CD4-positive, alpha-beta T cell treated with Interleukin-4 for 1 hour (primary cell): ENCODE measurements at places on chromosomes 6 and 20.

GRCh38 chr6:144216668-144217218 lies 66.4 kb downstream of the STX11 start:
- DNase-seq, result no peak

DNA sequence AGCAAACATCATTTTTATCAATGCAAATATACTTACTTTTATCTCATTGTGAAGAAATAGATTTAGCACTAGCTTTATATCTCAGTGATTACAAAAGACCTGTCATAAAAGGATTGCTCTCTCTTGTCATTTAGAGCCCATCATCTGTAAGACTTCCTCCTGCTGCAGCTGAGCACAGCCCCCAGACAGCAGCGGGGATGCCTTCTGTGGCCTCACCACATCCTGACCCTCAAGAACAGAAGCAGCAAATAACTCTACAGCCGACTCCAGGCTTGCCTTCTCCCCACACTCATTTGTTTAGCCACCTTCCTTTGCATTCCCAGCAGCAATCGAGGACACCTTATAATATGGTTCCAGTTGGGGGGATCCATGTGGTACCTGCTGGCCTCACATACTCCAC lies 127.0 kb upstream of the EDN1 start:
- peak; percentile 44 for DNase-seq

DNA sequence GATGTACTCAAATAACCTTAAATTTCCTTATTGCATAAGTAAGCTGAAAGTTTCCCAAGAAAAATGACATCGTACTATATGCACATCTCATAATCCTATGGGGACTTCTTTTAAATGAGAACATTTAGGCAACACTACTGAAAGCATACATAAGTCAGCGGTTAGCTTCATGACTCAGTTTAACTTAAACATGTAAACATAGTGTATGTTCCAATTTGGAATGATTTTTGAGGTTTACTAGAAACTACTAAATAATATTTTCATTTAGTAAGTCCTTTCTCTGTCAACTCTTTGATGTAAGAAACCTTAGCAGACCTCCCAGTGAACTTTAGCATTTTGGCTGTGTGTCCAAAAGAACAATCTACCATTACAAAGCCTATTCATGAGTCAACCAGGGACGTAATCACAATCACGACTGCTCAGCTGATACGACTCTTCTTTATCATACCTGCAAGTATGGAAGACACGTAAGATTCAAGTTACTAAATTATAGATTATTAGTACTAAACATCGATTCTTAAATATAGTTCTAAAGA lies 19.3 kb downstream of the HIVEP2 start:
- DNase-seq, result no peak

DNA sequence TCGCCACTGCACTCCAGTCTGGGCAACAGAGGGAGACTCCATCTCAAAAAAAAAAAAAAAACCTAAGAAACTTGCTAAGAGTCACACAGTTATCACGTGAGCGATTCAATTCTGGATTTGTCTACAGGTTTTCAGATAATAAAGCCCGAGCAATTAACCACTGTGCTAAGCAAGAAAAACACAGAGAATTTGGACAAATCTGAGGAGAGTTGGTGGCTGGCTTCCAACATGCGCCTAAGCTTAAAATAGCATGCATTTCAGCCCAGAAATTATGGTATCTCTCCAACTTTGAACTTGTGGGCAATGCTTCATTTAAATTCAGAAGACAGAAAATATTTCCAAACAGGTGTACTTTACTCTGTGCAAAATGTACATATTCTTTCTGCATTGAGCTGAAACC lies 232.9 kb downstream of the TSHZ2 start:
- DNase-seq, result no peak
